ENCODE measurements at places on chromosomes 6 and 20.

DNA sequence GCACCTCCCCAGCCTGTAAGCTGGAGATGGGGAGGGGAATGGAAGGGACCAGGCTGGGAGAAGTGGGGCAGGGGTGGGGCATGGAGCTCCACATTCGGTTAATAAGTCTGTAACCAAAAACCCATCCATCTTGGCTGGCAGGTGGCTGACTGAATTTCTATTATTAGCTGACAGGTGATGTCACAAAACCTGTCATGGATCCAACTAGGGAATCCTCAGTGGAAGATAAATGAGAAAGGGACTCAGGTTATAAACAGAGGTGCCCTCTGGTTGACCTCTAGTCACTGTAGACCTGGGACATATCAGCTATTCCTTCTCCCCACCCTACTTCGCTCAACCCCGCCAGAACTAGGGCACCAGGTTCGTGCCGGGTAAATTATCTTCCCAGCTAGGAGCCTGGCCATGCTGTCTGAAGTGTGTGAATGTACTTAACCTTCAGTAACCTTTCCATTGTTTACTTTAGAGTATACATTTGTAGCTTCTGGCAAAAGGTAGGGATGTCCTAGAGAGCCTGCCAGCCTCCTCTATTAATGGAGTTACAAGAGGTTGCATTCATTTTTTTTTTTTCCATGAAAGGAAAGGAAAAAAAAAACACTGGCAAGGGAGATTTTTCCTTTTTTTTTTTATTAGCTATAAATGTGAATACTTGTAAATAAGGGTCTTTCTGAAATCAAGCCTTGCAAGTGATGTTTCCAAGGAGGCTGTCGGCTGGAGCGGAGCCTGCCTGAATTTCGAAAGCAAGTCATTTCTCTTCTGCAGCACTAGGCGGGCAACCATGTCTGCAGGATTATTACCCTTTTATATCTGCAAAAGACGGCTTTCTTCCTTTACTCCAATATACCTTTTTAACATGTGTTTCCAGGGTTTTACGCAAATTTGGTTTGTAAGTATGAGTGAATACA, 135.9 kb downstream of the TMEM242 start:
- no peak for DNase-seq

- no peak for DNase-seq
Observed at GRCh38 chr6:50831186-50831585, 12.5 kb downstream of the TFAP2B start.

DNA sequence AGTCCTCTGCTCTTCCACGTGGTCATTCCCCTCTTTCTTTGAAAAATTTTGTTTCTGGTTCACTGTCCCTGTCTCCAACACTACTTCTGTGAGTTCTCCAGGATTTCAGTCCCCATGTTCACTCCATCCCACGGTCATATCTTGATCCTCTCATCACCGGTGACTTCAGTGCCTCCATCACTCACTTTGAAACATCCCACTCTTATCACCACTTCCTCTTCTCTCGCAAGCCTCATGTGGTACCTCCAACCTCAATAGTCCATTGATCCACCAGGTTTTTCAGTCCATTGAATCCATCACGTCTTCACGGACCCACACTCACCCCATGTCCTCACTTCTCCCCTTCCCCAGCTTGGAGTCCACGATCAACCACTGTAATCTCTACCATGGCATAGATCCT, 64.8 kb downstream of the CARMIL1 start:
- no peak for DNase-seq

GRCh38 chr6:90701146-90701781, 114.4 kb upstream of the MAP3K7 start:
- no peak for DNase-seq

DNA sequence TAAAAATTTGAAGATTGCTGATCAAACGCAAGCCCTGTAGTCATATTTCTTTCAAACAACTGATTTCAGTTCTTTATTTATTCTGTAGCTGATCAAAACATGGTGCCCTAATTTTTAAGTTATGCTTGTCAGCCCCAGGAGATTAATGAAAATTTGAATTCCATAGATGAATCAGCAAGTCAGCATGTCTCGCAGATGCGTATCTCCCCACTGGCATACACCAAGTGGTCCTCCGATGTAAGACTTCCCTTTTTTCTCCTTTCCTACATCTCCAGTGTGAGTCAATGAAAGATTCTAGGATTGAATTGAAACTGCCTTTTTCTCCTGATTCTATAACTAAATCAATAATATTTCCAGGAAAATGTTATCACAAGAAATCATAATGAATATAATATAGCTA, 539.6 kb upstream of the NOX3 start:
- no peak for DNase-seq

DNA sequence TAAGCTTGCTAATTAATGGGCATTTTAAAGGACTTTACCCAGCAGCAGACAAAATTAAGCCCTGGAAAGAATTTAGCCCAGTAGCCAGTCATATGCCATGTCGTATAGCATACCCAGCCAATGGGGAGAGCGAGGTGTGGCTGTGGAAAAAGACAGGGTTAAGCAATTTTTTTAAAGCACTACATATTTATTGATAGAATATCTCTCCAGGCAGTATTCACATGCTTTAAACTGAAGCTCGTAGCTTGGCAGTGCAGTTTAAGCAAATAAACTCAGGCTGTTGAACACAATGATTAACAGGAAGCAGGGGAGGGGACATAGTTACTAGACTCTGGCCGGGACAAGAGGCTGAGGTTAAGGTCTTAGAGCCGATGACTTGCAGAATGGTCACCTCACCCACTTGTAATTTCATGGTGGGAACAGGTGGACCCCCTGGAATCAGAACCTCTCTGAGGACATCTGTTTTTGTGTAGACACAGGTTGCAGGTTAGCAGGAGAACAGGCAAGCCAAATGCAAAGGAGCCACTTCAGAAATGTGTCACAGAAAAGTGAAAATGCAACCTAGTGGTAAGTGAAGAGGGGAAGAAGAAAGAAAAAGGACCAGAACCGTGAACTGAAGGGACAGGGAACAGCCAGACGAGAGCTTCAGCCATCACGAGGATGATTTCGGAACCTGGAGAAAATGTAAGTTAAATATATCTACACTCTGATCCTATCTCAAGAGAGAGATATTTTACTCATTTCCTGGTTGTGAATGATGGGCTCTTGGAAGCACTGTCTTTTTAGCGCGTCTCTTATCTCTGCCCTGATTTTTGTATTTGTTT, 7.2 kb downstream of the GCNT2 start:
- no peak for DNase-seq

DNA sequence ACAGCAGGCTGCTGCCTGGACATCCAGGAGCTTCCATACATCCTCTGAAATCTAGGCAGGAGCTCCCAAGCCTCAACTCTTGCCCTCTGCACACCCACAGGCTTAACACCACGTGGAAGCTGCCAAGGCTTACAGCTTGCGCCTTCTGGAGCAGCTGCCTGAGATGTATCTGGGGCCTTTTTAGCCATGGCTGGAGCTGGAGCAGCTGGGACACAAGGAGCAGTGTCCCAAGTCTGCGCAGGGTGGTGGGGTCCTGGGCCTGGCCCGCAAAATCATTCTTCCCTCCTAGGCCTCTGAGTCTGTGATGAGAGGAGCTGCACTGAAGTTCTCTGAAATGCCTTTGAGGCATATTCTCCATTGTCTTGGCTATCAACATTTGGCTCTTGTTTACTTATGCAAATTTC, 255.0 kb downstream of the DLL1 start:
- no peak for DNase-seq

DNA sequence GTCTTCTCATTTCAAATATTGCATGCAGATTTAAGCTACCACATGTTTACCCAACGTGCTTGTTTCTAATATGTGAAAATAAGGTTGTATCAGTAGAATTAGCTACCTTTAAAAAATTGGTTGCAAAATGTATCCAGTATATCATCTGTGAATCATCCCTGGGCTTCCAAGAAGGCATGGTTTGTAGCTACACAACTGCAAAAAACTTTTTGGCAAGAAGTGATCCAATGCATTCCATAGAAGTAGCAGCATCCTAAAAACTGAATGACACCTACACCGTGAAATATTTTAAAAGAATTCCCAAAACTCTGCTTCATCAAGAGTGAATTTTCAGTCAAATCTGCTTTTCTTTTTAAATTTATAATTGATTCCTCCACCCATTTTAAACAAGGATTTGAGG, 89.1 kb downstream of the AIG1 start:
- DNase-seq: no peak

- no peak for DNase-seq
Observed at GRCh38 chr6:158856261-158856660, 37.1 kb upstream of the EZR start.

DNA sequence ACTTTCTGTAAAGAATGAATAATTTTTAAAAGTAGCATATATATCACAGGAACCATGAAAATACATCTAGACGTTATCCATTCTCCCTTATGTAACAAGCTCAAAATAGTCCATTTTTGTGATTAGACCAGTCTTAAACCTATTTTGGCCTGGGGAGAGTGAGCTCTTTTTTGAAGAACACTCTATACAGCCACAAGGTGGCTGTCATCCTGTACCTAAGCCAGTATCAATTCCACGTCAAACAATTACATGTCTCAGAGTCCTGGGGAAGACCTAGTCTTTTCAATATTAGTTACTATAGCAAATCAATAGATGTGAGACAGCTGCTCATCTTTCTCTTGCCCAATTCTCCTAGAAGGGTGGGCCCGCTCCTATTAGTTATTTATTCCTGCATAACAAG, 28.4 kb downstream of the FBXO5 start:
- DNase-seq: no peak

- no peak for DNase-seq
Observed at GRCh38 chr20:17542481-17542880, 11.3 kb upstream of the BFSP1 start.

- DNase-seq: no peak
Observed at GRCh38 chr20:10469599-10469998, 34.5 kb downstream of the SLX4IP start.

GRCh38 chr6:44825273-44825672, 437.8 kb downstream of the CDC5L start:
- no peak for DNase-seq

- DNase-seq: no peak
Observed at GRCh38 chr6:37630281-37630799, 67.3 kb downstream of the MDGA1 start.

GRCh38 chr6:111850295-111850937, 22.8 kb downstream of the FYN start:
- no peak for DNase-seq

- no peak for DNase-seq
Observed at GRCh38 chr20:22795433-22795832, 211.1 kb upstream of the FOXA2 start.

GRCh38 chr20:36339646-36340592, 33.8 kb downstream of the DLGAP4 start:
- DNase-seq: no peak

DNA sequence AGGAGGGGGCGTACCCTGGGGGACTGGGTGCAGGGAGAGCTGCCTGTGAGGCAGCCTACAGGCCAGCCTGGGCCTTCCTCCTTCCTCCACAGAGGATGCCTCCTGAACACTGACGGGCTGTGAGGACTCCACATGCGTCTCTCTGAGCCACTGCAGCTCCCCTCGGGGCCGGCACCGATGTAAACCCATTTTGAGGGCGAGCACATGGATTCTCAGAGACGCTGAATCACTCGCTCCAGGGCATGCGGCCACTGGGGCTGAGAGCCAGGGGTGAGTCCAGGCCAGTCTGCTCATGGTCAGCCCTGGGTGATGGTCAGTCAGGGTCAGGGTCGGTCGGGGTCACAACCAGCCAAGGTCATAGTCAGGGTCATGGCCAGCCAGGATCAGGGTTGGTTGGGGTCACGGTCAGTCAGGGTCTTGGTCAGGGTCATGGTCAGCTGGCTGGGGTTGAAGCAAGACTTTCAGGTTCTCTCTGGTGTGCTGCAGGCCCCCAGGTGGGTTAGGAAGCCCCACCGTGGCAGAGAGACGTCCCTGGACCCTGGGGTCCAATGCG, 14.7 kb upstream of the RBBP8NL start:
- DNase-seq: no peak

GRCh38 chr6:25652007-25652515, at the start of gene SCGN:
Gene SCGN, plus strand, starts transcription at chr6:25652215. Its CDS starts 189 bp downstream, at chr6:25652404.
- DNase-seq: peak; percentile 28

- DNase-seq: no peak
Observed at GRCh38 chr6:227812-228338, 64.4 kb upstream of the DUSP22 start.

GRCh38 chr20:37363221-37364012, 17.5 kb downstream of the SRC start:
- DNase-seq: no peak

DNA sequence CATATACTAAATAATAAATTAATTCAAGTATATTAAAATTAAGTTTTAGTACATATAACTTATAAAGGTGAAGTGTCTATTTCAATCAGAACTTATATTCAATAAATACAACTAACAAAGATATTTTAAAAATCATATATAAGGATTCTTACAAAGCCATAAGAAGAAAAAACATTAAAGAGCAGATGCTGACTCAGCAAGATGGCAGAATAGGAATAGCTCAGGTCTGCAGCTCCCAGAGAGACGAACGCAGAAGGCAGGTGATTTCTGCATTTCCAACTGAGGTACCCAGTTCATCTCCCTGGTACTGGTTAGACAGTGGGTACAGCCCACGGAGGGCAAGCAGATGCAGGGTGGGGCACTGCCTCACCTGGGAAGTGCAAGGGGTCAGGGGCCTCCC, 811.1 kb downstream of the EYS start:
- no peak for DNase-seq

GRCh38 chr6:85252552-85252951, 197.3 kb upstream of the NT5E start:
- no peak for DNase-seq

- DNase-seq: no peak
Observed at GRCh38 chr6:110140650-110141049, 38.8 kb downstream of the WASF1 start.

DNA sequence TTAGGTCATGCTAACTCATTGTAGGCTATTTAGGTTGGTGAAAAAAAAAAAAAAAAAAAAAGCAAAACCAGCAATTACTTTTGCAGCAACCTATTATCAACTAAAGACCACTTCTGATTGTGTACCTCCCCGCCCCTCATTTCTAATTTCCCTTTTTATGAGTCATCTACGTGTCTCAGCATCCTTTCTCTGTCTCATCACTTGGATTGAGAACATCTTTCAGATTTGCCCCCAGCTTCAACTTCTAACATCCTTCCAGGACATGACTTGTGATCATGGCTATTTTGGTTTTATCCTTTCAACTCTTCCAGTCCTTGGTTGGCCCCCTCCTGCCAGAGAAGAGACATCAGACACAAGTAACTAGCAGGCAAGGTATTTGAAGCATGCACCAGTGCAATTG, 156.7 kb upstream of the CCN2 start:
- no peak for DNase-seq

GRCh38 chr20:46308258-46309157, at the start of gene CDH22:
Gene CDH22, minus strand, starts transcription at chr20:46308498. Its CDS starts 57,204 bp downstream, at chr20:46251294.
- DNase-seq: peak; percentile 78

- DNase-seq: no peak
Observed at GRCh38 chr20:37931153-37931922, 28.4 kb downstream of the VSTM2L start.

GRCh38 chr6:13331516-13332348, 3.4 kb upstream of the TBC1D7 start:
- no peak for DNase-seq

Measured in GM12891 (cell line).